ENCODE measurements at places on chromosomes 1 and 21.

DNA sequence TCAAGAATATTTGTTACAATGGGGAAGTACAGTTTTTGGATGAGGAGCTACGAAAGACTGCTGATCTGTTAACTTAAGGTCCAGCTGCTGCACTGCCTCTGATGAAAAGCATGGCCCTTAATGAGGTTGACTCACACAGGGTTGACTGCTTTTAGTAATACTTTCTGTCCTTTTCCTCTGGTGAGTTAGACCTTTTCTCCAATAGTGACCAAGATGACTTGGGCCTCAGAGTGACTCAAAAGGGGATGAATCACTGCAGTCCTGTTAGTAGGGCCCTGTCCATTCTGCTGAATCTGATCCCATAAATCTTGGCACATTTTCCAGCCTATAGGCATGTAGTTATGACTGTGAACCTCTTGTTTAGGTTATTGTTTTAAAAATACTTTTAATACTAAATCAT lies 2.7 kb downstream of the DISP1 start:
- peak; percentile 58 for DNase-seq

- no peak for DNase-seq
Measured at GRCh38 chr1:164864161-164864560, 305.2 kb downstream of the PBX1 start.

GRCh38 chr1:185869590-185869989 lies 135.4 kb downstream of the HMCN1 start:
- no peak for DNase-seq

DNA sequence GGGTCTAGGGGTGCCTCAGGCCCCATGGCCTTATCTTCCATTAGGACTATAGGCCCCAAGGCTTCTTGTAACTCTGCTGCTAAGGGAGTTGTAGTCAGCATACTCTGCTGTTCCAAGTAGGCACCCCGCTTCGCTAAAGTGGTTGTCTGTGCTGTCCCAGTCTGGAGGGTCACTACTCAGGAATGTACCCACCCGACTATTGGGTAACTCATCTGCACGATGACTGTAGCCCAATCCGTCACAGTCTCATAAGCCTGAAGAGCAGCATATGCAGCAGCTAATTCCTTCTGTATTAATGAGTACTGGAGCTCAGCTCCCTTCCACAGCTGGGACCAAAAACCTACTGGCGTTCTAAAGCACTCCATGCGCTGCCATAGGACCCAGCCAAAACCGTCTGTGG lies 111.0 kb downstream of the GDAP2 start:
- no peak for DNase-seq

- no peak for DNase-seq
Measured at GRCh38 chr1:206784471-206784903, 12.2 kb upstream of the IL10 start.

DNA sequence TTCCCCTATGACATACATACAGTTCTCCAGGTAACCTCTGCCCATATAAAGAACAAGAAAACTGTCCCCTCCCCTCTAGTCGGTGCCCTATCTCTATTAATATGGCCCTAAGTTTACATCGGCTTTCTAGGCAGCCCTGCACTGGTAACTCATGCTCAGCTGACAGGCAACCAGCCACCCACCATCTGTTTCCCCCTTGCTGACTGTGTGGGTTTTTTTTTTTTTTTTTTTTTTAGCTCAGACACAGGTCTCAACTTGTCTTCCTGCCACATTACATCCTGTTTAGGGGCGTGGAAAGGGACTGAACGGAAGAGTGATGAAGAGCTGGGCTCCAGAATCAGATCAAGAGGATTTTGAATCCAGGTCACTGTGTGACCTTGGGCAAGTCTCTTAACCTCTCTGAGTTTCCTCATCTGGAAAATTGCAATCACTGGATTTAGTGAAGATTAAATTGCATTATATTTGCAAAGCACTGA lies 14.0 kb downstream of the LAPTM5 start:
- no peak for DNase-seq

GRCh38 chr21:14866859-14867765 lies 197.7 kb downstream of the NRIP1 start:
- no peak for DNase-seq

- no peak for DNase-seq
Measured at GRCh38 chr21:44828362-44829056, 10.6 kb upstream of the SUMO3 start.

GRCh38 chr1:22677931-22678896 lies 25.2 kb downstream of the C1QB start:
- no peak for DNase-seq

- DNase-seq, result no peak
Measured at GRCh38 chr1:161988413-161988812, 35.3 kb downstream of the OLFML2B start.

GRCh38 chr1:247304031-247304430 lies 27.6 kb downstream of the ZNF496 start:
- DNase-seq, result no peak

- no peak for DNase-seq
Measured at GRCh38 chr21:36591326-36591970, 107.5 kb upstream of the SIM2 start.

- DNase-seq, result peak; percentile 92
Measured at GRCh38 chr1:1122078-1122811, 6.4 kb upstream of the C1orf159 start.

GRCh38 chr1:188386161-188386560 lies 1557.4 kb downstream of the PLA2G4A start:
- peak; percentile 35 for DNase-seq

DNA sequence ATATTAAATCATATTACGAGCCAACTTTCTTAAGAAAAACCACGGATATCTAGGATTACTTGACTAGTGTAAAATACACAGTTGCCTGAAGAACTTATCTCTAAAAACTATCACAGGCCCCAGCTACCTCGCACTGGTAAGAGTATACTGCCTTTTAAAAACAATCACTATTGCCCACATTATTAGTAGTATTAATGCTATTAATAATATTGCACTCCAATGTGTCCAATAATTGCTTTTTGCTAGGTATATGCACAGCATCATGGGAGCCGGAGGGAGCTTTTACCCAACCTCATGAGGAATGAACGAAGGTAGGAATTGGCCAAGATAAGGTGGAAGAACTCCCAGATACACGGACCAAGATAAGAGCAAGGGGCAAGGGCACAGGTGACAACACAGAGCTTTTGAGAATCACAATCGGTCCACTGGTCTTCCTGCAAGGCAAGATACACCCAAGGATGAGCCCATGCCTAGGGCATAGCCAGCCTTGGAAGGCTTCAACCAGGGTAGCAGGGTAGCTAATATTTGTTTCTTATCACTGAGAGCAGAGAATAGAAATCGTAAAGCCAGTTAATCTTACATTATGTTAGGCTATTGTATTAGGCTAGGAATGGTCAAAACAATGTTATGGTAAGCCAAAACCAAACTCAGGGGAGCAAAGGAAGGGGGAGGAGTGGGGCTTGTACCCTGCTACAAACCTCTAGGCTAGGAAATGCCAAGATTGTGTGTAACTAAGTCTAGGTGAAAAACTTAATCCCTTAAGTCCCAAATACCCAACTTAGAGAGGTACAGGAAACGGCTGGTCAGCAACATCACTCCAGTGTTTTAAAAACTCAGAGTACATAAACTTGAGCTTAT lies 9.4 kb downstream of the GLUL start:
- DNase-seq, result no peak

GRCh38 chr1:101376121-101377083 lies 139.6 kb downstream of the S1PR1 start:
- DNase-seq, result no peak

DNA sequence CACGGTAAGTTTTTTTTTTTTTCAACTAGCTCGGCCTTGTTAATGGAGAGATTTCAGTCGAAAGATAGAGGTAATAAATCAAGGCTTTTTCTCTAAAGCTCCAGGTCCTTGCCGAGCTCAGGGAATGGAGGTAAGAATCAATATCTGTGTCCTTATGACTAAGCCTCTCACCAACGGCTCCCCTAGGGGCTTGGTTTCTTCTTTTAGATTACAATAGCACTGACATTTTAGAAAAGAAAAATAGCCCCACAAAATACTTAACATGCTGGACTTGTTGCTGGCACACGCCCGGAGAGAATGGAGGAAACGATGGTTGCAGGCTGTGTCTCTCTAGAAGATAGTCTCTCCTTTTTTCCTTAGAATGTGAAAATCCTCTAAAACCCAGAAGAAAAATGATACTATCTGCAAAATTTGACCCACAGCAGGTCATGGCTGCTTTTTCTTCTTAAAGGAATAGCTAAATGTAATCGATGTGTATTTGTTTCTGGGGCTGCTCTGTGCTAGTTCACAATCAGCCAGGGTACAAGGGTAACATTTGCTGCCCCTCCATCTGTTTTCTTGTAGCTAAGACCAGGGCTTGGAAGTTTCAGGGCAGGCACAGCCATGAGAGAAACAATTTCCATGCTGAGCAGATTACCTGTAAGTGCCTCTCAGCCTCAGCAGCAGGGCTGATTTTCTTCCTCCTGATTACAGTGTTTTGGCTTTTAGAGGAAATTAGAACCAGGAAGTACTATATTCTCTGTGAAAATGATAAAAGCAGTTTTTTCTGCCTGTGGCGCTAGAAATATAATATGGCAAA lies 86.2 kb upstream of the GNG12 start:
- no peak for DNase-seq

- DNase-seq, result no peak
Measured at GRCh38 chr1:175823406-175823805, 80.0 kb upstream of the TNR start.

- DNase-seq, result no peak
Measured at GRCh38 chr1:9774712-9775679, 48.8 kb downstream of the CLSTN1 start.

GRCh38 chr1:197918807-197919345 lies 1.7 kb downstream of the LHX9 start:
- no peak for DNase-seq

Data from hepatocyte (in vitro differentiated cells).